Liver (tissue), 10 donors: ENCODE measurements at places on chromosomes 5 and 9.

DNA sequence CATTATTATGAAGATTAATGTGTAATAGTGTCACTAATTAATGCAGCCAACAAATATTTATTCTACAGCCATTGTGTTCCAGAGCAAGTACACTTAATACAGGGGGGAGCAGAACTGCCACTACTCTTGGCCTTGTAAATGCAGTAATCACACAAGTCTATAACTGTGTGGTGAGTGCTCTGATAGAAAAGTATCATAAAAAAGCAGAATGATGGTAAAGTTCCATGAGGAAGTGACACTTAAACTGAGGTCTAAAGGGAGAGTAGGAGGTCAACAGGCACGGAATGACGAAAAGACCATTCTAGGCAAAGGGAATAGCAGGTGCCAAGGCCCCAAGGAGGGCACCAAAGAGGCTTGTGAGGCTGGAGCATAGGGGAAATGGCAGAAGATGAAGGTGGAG, 142.9 kb downstream of the OSTF1 start:
- DNase-seq = no peak

GRCh38 chr9:68416936-68417564, 60.6 kb downstream of the PGM5 start:
- no peak for DNase-seq

DNA sequence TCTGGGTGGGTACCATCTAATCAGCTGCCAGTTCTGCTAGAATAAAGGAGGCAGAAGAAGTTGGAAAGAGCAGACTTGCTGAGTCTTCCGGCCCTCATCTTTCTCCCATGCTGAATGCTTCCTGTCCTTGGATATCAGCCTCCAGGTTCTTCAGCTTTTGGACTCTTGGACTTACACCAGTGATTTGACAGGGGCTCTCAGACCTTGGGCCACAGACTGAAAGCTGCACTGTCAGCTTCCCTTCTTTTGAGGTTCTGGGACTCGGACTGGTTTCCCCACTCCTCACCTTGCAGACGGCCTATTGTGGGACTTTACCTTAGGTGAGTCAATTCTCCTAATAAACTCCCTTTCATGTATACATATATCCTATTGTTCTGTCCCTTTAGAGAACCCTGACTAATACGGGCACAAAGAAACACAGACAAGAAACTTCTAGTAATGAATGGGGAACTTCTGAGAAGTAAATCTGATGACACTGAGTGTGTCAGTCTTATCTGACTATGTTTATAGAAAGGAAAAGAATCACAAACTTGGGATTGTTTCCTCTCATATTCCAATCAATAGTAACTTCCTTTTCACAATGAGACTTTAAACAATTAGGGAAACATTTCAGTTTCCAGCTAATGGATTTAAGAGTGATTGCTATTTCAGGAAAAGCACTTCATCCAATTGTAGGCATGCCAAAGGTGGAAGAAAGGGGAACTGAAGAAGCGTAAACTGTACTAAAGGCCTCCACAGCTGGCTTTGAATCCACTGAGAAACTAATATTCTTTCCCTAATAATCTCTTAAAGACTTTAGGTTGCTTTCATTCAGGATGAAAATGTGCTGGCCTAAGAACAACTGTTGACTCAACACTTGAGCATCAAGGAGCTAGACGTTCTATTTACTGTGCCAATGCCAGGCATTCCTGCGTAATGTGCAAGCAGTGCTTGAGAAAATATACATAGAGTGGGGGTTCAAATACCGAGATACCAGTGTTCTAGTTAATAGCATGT, 127.9 kb upstream of the PTGER4 start:
- no peak for DNase-seq

DNA sequence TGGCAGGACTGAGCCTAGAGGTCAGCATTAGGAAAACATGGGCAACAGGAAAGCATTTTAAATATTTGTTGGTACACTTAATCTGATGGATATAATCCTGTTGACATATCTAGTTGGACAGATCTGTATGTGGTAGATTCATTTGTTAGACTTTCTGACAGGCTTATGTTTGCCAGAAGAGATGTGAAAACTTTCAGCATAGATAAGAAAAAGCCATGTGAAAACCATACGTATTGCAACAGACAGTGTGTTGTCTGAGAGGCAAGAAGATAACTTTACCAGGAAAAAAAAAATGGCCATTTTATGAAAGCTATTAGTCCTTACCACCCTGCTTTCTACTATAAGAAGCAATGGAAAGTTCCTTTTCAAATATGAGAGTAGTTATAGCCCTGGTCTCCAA, 1902.2 kb upstream of the C9orf72 start:
- DNase-seq = no peak

- no peak for DNase-seq
Observed at GRCh38 chr9:3949744-3950143, 350.1 kb downstream of the GLIS3 start.
